Natural killer cell treated with Interleukin-12 subunit alpha and Interleukin-12 subunit beta and Interleukin-15 and Interleukin-18, amount 100 ng/mL, for 72 hours (primary cell): ENCODE measurements at places on chromosomes 4 and X. TPM values are rescaled to one million over a fixed set of nuclear protein-coding genes. Genes with fewer than 3 reads are reported as not detected.

DNA sequence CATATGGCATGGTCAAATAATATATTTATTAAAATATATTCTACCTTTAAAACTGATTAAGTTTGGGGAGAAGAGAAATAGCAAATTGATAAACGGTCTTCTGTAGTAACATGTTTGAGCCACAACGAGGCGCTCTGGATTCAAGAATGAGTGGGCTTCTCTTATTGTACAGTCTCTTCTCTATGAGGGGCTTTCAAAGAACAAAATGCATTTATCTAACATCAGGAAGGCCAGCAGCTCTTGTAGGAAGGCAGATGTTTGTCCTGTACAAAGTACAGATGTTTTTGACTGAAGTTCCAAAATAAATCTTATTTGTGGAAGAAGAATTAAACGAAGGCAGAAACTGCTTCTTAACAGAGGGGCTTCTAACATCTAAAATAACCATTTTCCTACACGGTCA lies 153.6 kb downstream of the RASL11B start:
- no peak for DNase-seq

DNA sequence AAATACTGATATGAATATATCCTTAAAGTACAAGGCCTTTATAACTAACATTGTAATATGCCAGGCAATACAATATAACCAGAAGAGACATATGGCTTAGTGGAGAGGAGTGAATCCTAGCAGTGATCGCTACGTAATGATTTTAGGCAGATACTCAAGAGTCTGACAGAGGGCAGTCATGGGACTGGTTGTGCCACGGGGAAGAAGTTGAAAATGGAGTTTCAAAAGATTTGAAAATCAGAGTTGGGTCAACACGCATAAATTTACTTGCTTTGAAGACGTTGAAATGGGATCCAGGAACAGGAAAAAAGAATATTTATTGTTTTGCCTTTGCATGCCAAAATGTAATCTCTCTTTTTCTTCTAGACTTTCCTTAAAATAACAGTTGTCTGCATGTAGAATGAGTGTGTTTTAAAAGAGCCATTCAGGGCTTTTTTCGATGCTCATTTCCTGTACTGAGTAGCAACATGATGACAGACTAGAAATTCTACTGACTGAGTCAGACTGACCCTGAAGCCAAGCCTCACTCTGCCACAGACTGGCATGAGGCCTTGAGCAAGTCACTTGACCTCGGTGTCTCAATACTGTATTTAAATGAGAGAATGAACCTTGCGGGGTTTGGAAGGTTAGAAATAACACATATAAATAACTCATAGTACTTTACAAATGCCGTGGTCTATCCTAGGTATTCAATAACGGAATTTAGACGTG lies 8.1 kb upstream of the SMS start:
- peak; percentile 67 for DNase-seq

DCAF12L2 gene
- not detected for total RNA-seq

DNA sequence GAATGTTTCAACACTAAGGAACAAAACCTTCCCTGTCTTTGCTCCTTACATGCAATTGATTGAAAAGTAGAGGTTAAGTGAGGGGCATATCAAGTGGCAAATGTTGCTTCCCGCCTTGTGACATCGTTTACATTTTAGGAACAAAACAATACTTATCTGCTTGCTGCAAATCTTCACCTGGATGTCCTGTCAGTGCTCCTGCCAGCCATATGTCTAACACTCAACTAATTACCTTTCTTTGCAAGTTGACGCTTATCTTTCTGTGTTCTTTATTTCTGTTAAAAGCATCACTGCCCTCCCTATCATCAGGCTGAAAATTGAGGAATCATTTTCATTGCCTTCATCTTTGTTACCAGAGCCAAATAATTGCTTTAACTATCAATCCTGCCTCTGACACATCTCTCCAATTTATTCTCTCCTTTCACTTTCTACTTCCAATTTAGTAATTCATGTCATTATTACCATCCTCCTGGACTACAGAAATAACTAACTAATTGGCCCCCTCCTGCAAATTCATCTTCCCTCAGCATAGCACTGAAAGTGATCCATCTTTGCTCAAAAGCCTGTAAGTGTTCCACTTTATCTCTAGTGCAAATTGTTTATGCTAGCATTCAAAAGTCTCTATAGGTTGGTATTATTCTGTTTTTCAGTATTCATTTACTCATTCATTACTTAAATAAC lies 298.7 kb upstream of the ATOH1 start:
- DNase-seq, result no peak

DNA sequence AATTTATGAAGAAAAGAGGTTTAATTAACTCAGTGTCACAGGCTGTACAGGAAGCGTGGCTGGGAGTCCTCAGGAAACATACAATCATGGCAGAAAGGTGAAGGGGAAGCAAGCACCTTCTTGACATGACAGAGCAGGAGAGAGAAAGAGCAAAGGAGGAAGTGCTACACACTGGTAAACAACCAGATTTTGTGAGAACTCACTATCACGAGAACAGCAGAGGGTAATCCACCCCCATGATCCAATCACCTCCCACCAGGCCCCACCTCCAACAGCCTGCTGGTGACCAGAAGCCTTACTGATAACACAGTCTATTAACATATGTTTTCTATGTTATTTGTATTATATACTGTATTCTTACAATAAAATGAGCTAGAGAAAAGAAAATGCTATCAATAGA lies 254.8 kb downstream of the PCDH10 start:
- DNase-seq, result no peak

HTR2C gene
- total RNA-seq, result not detected

DNA sequence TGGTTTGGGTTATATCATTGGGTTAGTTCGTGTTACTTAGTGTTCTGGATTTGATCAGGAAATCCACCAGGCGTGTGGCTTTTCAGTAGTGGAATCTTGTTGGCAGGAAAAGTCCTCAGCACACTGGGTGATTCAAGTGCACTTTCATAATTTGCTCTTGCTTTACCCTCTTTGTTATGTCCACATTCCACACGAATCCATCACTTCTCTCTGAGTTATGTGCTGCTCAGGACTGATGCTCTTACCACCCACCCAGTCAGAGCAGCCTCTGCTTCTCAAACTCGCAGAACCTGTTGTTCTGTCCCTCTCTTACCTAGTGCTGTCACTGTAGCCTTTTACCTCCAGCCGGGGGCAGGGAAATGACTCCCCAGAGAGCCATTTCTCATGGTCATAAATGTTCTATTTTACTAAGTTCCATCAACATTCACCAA lies 37.2 kb upstream of the SCRG1 start:
- DNase-seq, result no peak

DNA sequence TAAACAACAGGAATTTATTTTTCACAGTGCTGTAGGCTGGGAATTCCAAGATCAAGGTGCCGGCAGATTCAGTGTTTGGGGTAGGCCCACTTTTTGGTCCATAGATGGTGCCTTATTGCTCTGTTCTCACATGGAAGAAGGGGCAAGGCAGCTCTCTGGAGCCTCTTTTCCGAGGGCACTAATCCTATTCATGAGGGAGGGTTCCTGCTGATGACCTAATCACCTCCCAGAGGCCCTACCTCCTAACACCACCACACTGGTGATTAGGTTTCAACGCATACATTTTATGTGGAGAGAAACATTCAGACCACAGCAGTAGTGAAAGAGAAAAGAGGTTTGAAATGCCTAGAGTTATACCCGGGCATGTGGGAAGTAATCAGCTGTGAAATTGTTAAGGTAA lies 1.4 kb upstream of the POLA1 start:
- no peak for DNase-seq

DNA sequence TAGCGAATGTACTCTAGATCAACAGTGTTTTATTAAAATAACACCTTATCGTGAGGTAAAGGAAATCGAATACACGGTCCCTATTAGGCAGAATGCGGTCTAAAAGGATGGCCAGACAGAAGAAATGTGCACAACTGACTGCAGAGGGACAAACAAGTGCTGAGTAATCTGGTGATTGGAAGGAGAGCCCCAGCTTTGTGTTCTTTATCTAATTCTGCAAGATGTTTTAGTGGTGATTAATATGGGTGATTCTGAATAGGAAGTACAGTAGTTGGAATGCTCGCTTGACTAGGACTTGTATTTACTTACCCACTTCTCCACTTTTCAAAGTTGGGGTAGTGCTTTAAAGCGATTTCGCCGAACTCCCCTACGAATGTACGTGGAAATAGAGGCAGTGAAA lies 1.2 kb downstream of the WDR44 start:
- DNase-seq, result no peak

DNA sequence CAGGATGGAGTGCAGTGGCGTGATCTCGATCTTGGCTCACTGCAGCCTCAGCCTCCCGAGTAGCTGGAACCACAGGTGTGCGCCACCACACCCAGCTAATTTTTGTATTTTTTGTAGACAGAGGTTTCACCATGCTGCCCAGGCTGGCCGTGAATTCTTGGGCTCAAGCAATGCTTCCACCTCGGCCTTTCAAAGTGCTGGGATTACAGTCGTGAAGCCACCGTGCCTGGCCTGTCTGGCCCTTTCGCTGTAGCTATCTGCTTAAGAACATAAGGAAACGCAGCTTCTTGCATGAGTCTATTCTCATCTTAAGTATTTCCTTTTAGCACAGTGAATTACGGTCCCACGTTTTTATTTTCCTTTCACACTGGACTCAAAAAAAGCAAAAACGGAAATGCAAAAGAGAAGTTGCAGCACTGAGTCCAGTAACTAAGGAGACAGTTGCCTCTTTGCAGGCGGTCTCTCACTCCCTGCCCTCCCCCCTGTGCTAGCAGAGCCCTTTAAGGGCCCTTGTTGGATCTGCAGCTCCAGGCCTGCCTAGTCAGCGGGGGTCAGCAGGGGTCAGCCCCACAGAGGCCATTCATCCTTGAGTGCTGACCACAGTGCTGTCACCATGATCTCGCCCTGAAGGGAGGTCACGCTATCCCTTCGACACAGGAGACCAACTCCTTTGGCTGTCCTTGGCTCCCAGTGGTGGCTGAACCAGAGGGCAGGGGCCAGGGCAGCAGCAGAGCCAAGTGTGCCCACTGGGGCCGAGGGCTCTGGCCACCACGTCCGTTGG lies 21.8 kb upstream of the TBC1D14 start:
- DNase-seq, result no peak

VEGFC gene
- total RNA-seq, result not detected

DNA sequence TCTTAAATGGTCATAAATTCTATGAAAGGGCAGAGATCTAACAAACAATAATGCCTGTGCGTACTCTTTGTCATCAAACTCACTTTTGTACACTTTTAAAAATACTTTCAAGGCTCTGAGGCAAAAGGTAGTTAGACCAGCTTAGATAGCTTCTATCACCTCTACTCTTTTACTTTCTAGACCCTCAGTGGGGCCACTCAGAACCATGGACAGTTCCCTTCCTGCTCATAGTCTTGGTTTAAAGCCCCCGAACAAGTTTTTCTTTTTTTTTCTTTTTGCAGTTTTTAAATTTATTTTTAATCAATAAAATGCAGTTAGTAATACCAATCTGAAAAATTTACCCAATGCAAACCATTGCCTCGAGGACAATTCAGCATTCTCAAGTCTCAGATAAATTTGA lies 460.5 kb upstream of the CNKSR2 start:
- DNase-seq, result no peak

DNA sequence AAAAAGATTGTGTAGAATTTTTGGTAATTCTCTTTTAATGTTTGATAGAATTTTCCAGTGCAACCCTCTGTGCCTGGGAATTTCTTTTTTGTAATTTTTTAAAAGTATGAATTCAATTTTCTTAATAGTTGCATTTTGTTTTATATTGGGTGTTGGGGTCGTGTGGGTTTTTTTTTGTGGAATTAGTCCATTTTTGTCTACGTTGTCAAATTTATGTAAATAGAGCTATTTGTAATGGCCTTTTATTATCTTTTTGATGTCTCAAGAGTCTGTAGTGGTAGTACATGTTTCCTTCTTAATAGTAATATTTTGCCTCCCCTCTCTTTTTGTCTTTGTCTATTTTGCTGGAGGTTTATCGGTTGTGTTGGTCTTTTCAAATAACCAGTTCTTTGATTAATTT lies 64.4 kb downstream of the F11 start:
- DNase-seq, result no peak

DNA sequence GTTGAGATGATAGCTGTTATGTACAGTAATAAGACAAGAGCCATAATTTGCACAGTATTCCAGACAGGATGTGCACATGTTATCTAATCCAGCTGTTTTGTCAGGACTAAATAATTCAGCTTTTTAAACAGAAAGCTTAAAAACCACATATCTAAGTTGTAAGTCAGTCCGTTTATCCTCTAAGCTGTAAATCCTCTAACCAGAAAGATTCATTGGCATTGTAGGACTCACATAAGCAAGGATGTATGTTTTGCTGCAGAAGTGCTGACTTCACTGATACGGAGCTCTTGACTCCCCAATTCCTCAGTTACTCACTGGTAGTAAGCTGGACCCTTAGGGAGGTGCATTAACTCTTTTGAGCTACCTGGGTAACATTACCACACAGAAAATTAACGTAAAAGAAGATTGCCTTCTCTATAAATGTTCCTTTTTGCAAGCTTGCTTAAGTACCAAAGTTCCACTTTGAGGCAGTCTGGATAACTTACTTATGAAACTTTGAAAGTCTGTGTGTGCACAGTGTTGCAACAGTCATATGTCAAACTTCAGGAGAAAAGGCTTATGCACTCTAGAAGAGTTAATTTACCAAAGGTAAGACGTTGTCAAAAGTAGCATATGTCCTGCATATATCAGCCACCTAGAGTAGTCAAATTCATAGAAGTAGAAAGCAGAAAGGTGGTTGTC lies 58.3 kb upstream of the MAGEB2 start:
- DNase-seq, result no peak

DNA sequence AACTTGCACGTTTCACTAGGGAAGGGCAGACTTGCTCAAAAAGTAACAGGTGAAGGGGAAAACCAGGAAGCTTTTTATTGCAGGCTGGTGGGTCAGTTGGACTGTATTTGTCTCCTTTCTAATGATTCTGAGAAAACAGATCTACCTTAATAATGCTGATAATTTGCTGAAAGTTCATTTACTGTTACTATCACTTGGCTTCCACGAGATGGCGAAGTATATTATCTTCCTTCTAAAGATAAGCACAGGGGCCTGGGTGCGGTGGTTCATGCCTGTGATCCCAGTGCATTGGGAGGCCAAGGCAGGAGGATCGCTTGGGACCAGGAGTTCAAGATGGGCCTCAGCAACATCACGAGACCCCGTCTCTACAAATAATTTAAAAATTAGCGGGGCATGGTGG lies 16.4 kb downstream of the CCKAR start:
- no peak for DNase-seq

DNA sequence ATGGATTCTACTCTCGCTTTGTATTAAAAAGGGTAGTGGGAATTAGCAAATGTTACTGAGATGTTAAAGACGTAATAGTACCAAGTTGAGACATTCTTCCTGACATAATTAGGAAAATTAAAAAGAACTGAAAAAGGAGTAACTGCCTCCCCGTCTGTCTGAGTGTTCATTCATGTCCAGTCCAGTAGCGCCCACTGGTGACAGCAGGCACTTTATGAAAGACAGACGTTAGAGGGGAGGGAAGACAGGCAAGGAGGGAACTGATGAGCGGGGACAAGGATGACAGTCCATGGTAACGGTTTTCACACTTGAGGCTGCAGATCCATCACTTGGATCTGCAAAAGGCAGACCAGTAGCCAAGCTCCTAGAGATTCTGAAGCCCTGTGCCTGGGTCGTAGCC lies 326.7 kb downstream of the STK32B start:
- DNase-seq, result no peak
